ENCODE measurements at places on chromosomes 1 and 21.

DNA sequence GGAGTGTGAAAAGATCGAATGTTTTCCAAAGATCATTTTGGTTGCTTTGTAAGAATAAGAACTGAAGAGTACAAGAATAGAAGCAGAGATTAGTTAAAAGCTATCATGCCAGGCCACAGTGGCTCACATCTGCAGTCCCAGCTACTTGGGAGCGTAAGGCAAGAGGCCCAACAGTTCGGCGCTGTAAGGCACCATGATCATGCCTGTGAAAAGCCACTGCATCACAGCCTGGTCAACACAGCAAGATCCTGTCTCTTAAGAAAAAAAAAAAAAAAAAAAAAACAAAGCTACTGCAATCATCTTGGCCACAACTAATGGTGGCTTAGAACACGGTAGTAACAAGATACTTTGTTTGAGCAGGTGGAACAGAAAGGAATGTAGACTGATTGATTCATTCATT lies 116.2 kb downstream of the EIF4G3 start:
- DNase-seq, result no peak

DNA sequence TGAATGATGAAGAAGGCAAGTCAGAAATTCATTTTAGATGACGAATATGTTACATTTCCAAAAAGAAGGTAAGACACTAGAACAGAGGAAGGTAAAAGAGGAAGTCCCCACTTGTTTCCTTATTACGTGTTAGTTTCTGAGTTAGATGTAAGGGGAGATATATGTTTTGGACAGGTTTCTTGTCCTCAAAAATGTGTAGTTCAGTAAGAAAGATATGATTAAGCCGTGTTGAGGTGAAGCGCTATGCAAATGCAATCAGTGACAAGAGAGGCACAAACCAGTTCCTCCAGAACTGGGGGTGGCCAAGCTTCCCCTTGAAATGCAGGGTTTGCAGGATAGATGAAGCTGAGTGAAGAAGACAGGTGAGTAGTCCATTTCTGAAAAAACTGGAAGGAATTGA lies 293.3 kb upstream of the RUNX1 start:
- DNase-seq, result no peak

DNA sequence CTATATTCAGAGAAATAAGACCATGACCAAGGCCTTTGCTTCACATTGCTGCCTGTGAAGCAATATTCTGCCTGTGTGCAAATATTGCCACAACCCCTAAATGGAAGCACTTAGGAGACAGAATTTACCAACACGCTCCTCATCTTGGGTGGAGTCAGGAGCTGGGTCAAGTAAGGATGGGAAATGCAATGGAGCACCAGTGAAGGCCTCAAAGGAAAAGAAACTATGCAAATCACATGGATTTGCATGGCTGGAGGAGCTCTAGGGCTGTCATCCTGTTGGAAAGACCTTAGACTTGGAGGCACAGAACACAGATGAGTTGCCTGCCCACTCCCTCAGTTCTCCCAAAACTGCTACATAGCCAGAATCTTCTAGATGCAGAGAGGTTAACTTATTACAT lies 435.5 kb downstream of the SIPA1L2 start:
- DNase-seq, result no peak

- DNase-seq, result no peak
These were observed 19.0 kb upstream of the CASQ1 start for GRCh38 chr1:160171354-160171753.

DNA sequence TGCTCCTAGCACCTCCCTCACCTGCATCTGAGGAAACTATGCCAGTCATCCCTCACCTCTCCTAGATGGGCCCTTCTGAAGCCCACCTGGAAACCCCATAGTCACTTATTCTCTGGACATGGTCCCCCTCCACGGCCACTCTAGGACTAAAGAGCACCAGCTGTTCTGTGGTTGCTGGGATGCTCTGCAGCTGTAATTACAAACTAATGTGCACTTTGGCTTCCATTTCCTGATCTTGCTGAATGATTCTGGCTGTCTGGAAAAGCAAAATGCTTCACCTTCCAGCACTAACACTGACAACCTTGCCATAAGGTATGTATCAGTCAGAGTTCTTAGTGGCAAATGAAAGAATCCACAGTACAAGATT lies 48.7 kb upstream of the PSEN2 start:
- DNase-seq, result no peak

DNA sequence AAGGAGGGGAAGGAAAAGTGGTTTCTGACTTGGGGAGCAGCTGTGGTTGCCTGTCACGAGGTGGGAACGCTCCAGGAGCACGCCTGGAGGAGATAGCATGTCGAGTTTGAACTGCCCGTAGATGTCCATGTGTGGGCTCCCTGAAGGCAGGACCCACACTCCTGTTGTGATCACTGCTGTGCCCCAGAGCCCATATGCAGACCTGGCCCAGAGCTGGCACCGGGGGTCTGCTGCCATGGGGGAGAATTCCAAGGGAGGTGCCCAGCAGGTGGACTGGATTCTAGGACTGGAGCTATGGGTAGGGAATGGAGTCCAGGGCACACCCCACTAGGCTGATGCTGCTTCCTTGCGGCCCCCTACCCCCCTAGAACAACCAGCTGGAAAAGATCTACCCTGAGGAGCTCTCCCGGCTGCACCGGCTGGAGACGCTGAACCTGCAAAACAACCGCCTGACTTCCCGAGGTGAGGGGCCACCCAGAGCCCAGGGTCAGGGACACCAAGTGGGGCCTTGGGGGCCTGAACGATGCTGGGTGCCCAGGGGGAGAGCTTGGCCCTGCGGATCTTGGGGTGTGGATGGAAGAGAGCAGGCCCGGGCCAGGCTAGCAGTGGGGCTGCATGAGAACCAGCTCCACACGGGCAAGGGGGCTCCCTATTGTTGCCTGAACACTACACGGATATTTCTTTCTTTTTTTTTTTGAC lies 9.3 kb downstream of the PODN start:
- no peak for DNase-seq

- DNase-seq, result peak; percentile 16
These were observed 20.7 kb upstream of the RPE65 start for GRCh38 chr1:68470388-68470970.

DNA sequence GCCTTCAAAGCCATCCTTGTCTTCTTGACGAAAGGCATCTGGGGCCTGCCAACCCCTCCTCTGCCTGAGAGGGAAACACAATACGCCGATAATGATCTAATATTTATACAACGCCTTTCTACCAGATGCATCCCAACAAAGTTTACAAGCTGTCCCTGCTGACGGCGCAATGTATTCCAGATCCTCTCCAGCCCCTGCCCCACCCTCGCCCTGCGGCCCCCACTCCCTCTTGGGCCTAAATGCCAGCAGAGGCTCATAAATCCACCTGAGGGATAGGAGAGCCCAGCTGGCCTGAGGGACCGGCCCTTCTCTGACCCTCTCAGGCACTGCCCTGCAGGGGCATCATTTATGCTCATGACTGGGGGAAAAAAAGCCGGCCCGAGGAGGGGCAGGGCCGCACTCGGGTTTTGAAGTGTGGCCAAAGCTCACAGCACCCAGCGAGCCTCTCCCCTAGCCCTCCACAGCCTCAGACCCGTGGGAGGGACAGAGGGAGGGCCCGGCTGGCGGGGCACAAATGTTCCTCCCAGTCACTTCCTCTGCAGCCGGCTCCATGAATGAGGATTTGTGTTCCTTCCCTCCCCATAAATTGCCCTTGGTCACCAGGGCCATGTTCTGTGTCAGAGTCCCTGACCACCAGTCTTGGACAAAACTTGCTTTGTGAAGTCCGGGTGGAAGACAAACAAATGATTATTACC lies 140.3 kb downstream of the FOXD2 start:
- peak; percentile 15 for DNase-seq

DNA sequence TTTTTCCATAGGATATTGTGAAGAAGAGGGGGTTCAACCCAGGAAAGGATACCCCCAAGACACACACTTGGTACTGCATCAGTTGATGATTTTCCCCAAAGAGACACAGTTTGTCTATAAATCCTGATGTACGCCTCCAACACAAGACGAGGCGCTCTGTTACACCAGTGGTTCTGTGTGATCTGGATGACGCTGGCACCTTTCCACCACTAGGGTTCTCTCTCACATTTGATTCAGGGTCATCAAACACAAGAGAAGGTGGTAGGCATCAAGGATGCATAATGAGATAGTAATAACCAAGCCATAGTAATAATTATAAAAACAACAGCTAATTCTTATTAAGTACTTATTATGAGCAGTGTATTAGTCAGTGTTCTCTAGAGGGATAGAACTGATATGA lies 508.8 kb upstream of the ZP4 start:
- DNase-seq, result no peak

- DNase-seq, result peak; percentile 66
These were observed 86.4 kb downstream of the LAMC2 start for GRCh38 chr1:183272390-183272848.

DNA sequence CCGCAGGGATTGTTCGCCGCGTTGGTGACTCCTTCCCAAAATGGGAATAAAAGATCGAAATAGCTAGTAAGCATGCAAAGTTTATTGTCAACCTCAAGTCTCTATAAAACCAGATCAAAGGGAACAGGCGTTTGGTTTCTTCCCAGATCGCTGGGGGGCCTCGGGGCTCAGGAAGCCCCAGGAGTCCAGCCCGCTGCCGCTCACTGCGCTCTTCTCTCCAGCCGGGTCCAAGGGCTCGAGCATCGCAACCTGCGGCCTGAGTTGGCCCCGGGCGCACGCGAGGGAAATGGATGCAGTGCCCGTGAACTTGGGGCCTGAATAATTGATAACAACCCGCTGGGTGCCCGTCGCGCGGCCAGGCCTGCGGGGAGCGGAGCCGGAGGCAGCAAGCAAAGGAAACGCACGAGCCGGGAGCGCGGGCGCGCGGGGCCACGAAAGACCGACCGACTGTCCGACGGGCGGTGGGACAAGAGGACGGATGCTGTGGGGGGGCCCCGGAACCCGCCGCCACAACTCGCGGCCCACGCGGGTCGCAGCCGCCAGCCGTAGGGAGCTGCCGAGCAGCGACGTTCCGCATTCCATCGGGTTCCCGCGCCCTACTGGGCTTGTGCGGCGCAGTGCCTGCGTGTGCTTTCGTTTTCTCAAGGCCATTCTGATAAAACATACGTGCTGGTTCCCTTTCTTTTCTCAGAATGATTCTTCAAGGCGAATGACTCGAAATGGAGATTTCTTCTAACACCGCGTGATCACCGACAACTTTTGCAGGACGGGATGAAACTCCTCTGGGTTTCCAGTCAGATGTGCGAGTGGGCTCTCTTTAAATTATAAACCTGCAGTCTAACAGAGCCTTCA lies 14.0 kb upstream of the ALX3 start:
- DNase-seq, result no peak

- DNase-seq, result no peak
These were observed 190.0 kb upstream of the EDN2 start for GRCh38 chr1:41674522-41674921.

GRCh38 chr1:101136271-101136670 lies 100.5 kb upstream of the S1PR1 start:
- no peak for DNase-seq

- no peak for DNase-seq
These were observed 1.9 kb downstream of the PLEKHA6 start for GRCh38 chr1:204357551-204358490.

DNA sequence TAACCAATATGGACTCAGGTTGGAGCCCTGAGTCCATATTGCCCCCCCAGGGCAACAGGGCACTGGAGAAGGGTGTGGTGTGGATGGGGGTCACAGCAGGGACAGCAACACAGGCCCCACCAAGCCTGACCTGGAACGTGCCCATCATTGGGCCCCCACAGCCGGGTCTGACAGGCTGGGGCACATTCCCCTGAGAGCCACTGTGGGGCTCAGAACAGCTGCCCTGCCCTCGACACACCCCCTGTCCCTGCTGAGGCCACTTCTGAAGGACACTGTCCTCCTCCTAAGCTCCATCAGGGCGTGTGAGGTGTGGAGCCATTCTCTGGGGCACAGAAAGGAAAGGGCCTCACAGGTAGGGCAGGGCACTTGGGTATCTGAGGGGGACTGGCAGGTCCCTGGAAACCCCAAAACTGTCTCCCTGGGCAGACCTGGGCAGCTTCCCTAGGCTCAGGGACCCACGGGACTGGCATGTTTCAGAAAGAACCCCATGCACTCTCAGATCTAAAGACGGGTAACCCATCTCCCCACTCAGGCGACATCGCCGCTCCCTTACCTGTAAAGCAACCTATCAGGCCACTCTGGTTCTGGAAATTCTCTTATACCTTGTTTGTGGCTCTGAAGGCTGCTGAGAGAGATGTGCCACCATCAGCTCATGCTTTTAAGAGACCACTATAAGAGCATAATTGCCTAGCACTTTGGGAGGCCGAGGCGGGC lies 95.5 kb downstream of the DMRTB1 start:
- DNase-seq, result no peak

DNA sequence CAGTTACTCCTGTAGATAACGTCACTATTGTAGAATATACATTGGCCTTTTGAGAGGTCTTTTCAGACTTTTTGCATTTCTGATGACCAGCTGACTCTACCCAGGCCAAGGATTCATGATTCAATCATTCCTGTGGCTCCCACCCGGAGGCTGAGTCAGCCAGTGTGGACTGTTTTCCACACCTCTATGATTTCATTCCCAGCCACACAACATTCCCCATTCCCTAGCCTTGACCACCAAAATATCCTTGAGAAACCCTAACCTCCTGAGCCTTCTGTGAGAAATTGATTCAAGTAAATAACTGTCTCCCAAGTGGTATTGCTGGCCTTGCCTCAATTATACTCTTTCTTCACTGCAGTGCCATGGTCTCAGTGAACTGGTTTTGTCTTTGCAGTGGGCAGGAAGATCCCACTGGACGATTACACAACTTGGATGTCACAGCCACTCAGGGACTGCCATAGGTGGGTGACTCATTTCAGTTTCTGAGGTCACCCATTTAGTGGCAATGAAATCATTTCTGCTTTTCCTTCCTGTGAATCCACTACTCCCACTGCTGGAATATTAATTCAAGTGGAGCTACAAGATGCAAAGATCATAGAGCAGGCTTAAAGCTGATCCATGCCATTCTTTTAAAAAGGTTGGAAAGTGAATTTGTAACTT lies 518.6 kb upstream of the ZP4 start:
- peak; percentile 87 for DNase-seq

DNA sequence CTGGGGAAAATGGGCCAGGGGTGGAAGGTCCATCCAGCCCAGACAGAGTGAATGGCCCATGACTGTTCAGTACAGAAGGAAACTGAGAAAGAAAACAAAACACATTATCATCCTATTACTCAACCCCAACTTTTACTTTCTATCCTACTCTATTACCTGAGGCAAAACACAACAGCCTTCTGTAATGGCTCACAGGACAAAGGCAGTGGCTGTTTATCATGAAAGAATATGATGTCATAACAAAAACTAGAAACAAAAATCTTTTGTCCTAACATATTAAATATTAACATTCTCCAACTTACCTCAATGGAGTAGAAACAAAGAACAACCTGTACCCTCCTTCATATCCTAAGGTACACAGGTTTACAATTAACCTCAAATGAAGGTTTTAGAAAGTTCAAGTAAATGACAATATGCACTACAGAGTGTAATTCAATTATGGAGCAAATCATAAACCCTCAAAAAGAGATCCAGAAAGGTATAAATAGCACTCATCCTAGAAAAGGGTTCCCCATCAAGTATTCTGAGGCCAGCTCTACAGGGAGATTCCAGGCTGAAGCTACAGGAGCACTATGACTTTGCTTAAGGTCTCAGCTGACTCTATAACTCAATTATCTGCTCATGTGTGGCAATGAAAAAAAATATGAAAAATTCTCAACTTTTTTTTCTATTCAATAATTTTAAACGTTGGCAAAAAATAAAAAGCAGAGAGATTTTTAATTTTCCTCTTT lies 15.1 kb downstream of the ELK4 start:
- no peak for DNase-seq

GRCh38 chr1:47333922-47334764 lies 553 bp downstream of the CMPK1 start:
- DNase-seq, result peak; percentile 83
